ENCODE measurements at places on chromosomes 12 and 14.

DNA sequence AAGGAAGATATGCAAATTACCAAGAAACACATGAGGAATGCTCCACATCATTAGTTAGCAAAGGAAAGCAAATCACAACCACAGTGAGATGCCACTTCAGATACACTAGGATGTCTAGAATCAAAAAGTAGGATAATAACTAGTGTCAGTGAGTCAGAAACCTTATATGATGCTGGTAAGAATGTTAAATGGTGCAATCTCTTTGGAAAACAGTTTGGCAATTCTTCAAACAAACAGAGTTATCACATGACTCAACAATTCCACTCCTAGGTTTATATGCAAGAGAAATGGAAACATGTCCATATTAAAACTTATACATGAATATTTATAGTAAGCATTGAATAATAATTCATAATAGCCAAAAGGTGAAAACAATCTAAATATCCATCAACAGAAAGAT is 220.9 kb downstream of the FOXG1 start:
- no peak for DNase-seq

DNA sequence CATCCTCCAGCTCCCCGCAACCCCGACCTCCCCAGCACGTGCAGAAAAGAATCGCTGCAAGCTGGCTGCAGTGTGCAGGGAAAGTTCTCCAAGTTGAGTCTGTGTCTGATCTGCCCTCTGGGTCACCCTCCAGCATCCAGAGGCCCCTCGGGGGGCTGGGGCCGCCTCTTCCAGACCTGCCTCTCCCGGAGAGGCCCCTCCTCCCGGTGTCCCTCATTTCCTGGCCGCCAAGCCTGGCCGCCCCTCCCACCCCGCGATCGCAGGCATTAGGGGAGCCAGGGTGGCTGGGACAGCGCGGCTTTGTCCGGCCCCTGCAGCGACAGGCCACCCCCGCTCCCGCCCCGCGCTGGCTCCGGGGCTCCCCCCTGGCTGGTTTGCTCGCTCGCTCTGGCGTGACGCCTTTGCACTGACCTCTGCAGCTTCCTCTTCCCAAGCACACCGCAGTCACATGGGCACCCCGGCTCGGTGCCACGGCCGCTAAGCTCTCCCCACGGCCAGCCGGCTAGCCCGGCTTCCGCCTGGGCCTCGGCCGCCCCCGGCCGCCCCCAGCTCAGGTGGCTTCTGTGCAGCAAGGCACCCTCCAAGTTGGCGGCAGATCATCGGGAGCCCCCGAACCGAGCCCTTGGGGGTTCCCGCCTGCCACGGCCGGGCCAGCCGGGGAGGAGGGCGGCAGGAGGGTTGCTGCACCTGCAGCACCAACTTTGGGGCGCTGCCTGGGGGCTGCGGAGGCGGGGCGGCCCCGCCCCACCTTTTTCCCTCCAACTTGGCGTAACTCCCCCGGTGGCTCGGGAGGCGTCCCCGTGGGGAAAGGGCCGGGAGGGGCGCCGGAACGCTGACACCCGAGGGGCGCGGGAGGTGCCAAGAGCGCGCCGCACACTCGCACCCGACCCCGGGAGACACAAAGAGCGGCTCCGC is 43.7 kb downstream of the KDM2B start:
- DNase-seq, result no peak

DNA sequence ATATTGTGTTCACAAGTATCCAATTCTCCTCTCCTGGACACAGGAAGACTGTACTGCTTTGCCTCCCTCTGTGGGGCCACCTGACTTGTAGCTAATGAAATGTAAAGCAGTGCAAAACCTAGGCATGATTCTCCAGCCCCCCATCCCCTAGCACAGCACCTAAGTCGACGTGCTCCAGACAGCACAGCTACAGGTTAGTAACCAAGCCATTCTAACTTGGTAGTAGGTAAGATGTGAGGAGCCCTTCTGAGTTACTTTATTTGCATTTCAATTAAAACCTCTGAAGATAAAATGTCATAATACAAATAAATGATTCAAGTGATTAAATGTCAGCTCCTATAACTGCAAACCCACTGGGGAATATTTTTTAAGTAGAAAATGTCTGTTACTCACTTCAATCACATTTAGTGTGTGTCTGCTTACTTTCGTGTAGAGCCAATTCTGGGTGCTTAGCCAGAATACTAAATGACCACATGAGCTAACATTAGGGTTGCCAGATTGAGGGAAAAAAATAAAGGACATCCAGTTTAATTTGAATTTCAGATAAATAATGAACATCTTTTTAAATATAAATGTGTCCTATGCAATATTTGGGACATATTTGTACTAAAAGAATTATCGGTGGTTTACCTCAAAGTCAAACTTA is 64.8 kb upstream of the HIF1A start:
- DNase-seq, result no peak

- DNase-seq, result no peak
Measured at GRCh38 chr12:68798882-68799234, 9.1 kb upstream of the MDM2 start.

DNA sequence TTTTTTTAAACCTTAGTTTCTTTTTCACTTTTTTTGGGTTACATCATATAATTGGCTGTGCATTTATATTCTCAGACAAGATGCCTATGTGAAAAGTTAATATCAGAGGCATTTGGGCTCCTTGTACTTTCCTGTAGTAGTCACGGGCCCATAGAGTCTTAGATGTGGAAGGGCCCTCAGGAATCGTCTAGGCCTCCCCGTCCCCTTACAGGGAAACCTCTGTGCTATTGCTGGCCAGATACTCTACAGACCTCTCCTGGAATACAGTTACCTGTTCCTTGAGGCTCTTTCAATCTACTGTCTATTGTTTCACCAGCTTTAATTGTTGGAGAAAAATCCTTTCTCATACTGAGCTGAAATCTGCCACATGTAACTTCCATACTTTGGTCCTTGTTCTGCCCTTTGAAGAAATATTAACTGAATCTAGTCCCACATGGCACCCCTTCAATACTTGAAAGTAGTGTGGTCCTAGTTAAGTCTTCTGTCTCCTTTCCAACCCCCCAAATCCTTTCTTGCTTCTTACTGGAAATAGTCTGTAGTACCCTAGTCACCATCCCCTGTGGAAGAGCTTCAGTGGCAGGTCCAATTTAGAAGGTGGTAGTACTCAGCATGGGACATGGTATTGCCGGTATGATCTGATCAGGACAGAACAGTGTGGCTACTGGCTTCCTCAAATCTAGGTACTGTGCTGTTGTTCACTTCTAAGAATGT is 3.1 kb downstream of the ATP23 start:
- DNase-seq, result no peak

GRCh38 chr12:21379218-21379617 is 6.5 kb downstream of the IAPP start:
- DNase-seq, result no peak

- no peak for DNase-seq
Measured at GRCh38 chr12:9319044-9319841, 111.0 kb upstream of the PZP start.

DNA sequence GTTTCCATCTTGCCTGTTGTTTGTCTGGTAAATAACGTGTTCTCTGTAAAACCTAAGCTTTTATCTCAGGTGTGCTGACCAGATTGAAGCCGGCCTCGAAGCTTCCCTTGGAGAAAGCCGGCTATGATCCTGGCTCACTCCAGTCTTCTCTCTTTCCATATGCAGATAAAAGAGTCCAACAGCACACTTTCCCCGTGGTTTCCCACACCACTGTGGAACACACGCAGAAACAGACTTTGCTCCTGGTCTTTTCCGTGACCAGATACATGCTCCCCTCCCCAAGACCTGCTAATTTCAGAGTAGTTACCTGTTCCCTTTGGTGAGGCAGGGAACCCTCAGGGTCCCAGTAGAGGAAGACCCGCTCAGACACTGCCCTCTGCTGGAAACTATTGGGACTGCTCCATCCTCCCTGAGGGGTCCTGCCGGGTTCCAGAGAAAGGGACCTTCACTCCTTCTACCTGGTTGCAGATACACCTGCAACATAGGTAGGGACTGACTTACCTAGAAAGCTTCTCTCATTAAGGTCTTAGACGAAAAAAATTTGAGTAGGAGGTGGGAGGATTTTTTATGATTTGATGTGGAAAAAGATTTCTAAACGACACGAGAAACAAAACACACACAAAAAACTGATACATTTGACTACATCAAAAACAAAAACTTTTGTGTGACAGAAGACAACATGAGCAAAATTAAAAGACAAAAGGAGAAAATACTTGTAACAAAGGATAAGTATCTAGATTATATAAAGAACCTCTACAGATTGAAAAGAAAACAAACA is 415.4 kb upstream of the CCDC196 start:
- no peak for DNase-seq

DNA sequence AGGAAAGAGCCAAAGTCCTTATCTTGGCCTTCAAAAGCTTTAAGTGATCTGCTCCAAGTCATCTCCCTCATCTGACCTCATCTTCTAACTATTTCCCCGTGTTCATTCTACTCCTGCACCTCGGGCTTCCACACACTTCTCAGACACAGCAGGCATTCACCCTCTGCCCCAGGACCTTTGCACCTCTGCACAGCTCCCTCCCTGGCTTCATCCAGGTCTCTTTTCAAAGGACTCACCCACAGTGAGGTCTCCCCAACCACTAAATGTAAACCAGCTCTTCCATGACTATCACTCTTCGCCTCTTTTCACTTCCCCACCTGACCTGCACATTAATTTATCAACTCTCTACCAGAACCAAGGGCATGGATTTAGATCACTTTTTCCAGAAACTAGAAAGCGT is 161.8 kb downstream of the PIWIL1 start:
- DNase-seq, result no peak

DNA sequence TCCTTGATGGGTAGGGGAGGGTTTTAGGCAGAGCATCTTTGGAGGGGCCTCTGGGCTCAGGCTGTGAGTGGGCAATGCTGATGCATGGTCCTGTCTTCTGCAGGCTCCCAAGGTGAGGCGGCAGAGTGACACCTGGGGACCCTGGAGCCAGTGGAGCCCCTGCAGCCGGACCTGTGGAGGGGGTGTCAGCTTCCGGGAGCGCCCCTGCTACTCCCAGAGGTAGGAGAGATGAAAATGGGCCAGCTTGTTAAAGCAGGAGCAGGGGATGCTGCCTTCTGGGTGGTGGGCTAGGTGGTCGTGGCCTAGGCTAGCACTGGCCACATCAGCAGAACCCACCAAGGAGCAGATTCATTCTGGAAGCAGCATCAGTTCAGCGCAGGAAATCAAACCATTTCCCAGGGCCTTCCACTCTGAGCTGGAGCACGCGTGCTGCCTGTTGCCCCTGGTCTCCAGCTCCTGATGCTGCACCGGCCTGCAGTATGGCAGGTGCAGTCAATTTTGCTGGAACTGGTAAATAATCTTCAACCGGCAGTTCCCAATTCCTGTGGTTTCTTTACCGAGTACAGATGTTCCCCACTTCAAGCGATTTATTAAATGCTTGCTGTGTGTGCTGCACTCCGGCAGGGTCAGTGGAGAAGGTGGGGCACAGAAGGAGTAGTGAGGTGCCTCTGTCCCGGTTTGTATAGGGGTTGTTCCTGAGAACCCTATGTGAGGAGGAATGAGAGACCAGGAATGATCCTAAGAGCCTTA is 7.4 kb downstream of the PAPLN start:
- DNase-seq, result no peak

- DNase-seq, result no peak
Measured at GRCh38 chr14:71133296-71133695, 226.0 kb downstream of the PCNX1 start.

DNA sequence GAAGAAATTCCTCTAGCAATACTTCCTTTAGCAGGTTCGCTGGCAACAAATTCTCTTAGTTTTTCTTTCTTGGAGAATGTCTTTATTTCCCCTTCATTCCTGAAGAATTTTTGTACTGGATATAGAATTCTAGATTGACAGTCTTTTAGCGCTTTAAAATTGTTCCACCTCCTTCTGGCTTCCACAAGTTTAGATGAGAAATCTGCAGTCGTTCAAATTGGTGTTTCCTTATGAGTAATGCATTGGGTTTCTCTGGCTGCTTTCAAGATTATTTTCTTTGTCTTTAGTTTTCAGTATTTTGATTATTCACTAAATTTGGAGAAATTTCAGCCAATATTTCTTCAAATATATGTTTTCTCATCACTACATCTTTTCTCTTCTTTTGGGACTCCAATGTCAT is 33.3 kb upstream of the FGF6 start:
- DNase-seq, result no peak

GRCh38 chr12:123840765-123841425 is 78.8 kb downstream of the DNAH10 start:
- DNase-seq, result no peak

- DNase-seq, result no peak
Measured at GRCh38 chr14:90201344-90201743, 55.0 kb upstream of the PSMC1 start.

GRCh38 chr12:9347328-9348127 is 139.3 kb upstream of the PZP start:
- DNase-seq, result peak; percentile 92

DNA sequence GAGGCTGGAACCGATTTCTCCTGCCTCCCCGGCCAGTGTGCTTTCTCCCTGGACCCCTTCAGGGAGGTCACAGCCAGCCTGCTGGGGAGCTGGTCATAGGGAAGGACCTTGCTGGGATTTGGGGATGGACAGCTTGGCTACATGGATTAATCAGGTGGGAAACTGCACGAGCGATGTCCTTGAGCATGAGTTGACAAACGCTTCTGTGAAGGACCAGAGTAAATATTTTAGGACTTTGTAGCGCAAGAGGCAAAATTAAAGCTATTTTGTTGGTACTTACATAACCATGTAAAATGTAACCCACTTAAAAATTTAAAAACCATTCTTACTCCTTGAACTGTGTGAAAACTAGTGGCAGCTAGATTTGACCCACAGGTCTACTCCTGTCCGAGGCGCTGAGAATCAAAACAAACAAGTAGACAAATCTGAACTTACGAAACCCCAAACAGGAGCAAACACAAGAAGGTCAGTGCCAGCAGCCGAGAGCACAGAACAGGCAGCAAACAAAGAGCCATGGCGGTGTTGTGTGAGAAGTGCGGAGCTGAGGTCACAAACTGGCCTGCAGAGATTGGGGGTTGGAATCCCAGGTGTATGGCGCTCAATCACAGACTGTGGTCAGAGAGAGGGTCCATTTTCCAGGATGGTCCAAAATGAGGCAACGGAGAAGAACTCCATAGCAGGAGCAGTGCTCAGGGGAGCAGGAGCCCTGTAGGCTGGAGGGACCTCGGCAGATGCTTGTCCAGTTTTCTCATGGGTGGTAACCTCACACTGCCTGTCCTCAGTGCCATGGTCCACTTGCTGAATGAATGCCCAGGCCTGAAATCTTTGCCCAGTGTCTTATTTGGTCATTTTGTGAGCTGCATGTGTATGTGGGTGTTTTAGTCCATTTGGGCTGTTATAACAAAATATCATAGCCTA is 79.2 kb upstream of the CLMN start:
- no peak for DNase-seq

All from epithelial cell of prostate (primary cell).